ENCODE measurements at places on chromosomes 12 and 14. TPM values are rescaled to one million over a fixed set of nuclear protein-coding genes. Genes with fewer than 3 reads are reported as not detected.

GRCh38 chr12:106228320-106228710, 19.5 kb downstream of the CKAP4 start:
- no peak for DNase-seq

The FAIM2 gene
- total RNA-seq = not detected

GRCh38 chr14:68741839-68742470, 50.9 kb downstream of the ZFP36L1 start:
- DNase-seq = no peak

The BLTP3B gene
- total RNA-seq = 11.0 TPM

The NOXRED1 gene
- total RNA-seq = 0.82 TPM

The GALNT16 gene
- 0.33 TPM for total RNA-seq

DNA sequence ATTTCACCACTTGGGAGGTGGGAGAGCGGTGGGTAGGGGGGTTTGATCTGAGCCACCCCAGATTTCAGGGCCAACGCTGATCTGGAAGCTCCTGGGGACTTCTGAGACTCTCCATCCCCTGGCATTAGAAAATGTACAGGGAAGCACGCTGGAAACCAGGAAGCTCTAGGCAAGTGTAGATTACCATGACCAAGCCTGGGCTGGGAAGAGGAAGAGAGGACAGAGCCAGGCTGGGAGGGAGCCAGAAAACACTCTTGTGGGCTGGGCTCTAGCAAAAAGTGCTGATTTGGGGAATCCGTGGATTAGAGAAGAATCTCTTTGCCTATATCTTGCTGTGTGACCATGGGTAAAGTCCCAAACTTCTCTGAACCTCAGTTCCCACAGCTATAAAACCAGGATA, 236.7 kb downstream of the BCL11B start:
- DNase-seq = no peak

The RAPGEF3 gene
- total RNA-seq = 8.7 TPM

DNA sequence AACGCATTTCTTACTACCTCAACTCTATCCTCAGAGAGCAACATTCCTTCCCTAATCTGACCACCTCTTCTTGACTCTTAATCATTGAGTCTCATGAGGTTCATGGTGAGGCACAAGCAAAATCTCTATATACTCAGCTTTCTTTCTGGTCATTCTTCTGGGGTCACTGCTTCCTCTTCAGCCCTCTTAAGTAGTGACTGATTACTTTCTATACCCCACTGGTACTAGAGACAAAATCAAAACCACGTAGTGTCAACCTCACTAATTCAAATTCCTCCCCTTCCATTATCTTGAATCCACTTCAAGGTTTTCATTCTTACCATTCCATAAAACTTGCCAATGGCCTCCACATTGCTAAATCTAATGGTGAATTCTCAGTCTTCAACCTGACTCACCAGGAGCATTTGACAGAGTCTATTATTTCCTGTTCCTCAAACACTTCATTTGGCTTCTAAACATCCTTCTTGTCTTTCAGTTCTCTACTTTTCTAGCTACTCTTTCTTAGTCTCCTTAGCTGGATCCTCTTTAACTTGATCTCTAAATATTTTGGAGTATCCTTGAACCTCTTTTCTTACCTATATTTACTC, 6.8 kb downstream of the WDHD1 start:
- no peak for DNase-seq
